ENCODE measurements at places on chromosomes 6 and 20.
A peak's percentile ranks its signal among the peaks of the same experiment; 100 is the strongest.

DNA sequence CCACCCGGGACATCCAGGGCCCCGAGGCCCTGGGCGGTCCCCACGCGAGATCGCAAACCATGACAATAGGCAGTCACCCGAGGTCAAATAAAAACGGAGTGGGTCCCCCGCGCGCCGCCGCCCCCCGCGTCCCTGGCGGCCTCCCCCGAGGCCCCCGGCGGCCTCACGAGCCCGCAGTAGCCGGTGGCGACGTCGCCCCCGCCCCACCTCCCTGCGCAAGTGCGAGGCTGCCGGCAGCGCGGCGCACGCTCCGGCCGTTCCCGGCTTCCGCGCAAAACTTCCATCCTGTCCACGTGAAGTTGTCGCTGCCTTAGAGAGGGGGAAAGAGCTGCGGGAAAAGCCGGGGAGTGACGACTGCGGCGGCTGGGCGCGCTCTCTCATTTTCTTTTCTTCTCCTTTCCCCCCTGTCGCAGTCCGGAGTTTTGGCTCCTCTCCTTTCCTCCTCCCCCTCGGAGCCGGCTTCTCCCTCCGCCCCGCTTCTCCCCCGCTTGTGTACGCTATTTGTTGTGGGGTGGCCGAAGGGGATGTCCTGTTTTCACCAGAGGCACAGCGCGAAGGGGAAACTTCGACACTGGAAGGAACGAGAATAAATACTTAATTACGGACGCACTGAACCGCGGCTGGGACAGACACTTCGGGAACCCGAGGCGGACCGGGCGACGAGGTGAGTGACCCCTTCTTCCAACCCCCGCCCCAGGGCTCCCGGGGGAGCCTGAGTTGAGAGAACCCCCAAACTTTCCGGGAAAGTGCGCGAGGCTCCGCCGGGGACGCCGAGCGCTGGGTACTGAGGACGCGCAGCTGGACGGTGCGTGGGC lies at the start of gene EYA4:
EYA4 (plus strand) TSS at position 272 of the 815 bp plus-strand sequence. CDS start 33,424 bp downstream, outside the sequence.
- peak; percentile 74 for DNase-seq

- DNase-seq: no peak
Measured at GRCh38 chr6:7135755-7136154, 28.0 kb downstream of the RREB1 start.

DNA sequence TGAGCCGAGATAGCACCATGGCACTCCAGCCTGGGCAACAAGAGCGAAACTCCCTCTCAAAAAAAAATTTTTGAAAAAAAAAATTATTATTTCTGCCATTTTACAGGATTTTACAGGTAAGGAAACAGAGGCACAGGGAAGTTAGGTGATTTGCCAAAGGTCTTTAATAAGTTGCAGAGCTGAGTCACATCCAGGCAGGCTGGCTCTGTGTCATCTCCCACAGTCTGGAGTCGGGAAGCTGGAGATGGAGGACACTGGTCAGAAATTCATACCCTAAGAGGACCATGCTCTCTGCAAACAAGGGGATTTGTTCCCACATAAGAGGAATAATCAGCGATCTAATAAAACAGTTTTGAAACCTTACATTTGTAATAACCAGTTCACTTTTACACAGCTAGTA lies 24.1 kb downstream of the HECA start:
- no peak for DNase-seq

- DNase-seq: no peak
Measured at GRCh38 chr6:39879535-39879934, 54.7 kb downstream of the MOCS1 start.

DNA sequence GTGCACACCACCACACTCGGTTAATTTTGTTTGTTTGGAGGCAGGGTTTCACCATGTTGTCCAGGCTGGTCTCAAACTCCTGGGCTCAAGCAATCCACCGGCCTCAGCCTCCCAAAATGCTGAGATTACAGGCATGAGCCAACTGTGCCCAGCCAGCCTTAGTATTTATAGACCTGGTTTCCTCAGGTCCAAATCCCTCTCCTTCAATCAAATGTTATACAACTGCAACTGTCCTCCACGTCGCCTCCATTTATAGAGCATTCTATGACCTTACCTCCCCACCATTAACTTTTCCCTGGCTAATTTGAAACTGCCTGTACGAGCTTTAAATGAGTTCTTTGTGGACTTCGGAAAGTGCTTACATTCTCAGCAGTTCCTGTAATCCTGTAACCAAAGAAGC lies 39.3 kb upstream of the IPCEF1 start:
- no peak for DNase-seq

- DNase-seq: no peak
Measured at GRCh38 chr20:42435230-42435629, 754.5 kb downstream of the PTPRT start.

Measured in A549 (cell line).